Natural killer cell treated with Interleukin-12 subunit alpha and Interleukin-12 subunit beta and Interleukin-15 and Interleukin-18, amount 100 ng/mL, for 72 hours (primary cell): ENCODE measurements at places on chromosomes 13 and 19.

DNA sequence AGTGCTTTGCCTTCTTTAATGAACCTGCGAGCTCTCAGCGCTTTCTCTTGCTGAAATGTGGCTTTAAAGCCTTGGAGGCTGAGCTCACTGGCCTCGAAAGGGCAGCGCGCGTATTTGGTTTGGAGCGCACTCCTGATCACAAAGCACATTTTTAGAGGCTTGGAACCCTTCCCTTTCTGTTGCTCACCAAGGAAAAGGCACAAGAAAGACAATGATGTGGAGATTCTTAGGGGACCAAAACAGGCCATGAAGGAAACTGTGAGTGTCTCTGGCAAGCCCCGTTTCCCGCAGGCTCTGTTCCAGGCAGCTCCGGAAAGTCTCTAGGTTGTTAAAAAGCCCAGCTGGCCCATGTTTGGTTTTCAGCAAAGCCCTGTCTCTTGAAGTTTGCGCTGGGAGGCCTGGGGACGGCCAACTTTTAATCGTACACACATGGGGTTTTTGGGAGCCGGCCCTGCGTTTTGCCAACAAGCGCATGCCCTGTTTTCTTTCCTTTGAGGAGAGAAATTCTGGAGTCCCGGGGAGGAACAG, 9.4 kb upstream of the SPC24 start:
- no peaks in the 10 kb centered on the region for H3K36me3 ChIP-seq
- H3K27ac ChIP-seq: no peak overlapping the region
- no peak overlapping the region for H3K4me3 ChIP-seq
- no peak for DNase-seq

DNA sequence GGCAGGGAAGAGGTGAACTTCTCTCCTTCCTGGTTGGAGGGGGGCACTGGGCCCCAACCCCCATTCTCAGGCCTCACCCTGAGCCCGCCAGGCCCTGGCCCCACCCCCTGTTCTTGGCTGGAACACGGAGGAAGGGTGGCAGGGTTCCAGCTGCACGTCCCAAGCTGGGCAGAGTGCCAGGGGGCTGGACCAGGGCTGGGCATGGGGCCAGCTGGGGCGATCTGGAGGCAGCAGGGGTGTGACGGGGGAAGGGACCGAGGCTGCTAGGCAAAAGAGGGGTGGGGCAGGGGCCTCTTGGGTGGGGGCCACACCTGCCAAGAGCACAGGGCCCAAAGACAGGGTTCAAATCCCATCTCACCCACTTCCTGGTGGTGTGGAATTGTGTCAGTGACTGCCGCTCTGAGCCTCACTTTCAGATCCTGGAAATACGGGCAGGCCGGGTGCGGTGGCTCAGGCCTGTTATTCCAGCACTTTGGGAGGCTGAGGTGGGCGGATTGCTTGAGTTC, 2.2 kb downstream of the HIF3A start:
- peaks cover 25% of the 10 kb centered on the region for H3K27me3 ChIP-seq
- no peaks in the 10 kb centered on the region for H3K4me1 ChIP-seq
- H3K4me3 ChIP-seq: no peak overlapping the region
- no peaks in the 10 kb centered on the region for H3K36me3 ChIP-seq
- DNase-seq: no peak

DNA sequence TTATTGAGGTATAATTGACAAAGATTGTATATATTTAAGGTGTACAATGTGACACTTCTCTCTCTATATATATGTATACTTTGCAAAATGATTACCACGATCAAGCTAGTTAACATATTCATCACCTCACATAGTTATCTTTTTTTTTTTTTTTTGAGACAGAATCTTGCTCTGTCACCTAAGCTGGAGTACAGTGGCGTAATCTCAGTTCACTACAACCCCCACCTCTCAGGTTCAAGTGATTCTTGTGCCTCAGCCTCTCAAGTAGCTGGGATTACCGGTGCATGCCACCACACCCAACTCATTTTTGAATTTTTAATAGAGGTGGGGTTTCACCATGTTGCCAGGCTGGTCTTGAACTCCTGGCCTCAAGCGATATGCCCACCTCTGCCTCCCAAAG, 3.7 kb downstream of the ZSCAN4 start:
- H3K4me3 ChIP-seq: no peak overlapping the region
- H3K27ac ChIP-seq: no peak overlapping the region
- DNase-seq: no peak
- H3K36me3 ChIP-seq: peaks cover 15% of the 10 kb centered on the region
- no peaks in the 10 kb centered on the region for H3K4me1 ChIP-seq

DNA sequence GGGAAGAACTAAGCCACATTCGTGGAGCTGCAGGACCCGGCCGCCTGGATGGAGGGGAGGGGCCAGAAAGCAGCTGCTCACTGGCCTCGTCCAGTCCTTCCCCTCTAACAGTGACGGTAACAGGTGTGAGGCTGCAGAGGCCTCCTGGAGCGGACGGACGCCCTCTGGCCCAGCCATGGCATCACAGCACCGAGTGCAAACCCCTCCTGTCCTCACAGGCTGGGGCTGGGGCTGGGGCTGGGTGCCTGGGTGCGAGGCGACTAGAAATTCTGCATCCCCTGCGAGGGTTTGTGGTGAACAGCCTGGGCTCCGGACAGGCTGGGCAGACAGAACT, 3.6 kb downstream of the MICOS13 start:
- no peaks in the 10 kb centered on the region for H3K27me3 ChIP-seq
- H3K27ac ChIP-seq: no peak overlapping the region
- H3K4me1 ChIP-seq: peaks cover 19% of the 10 kb centered on the region
- H3K4me3 ChIP-seq: no peak overlapping the region
- no peak for DNase-seq
- no peaks in the 10 kb centered on the region for H3K36me3 ChIP-seq

DNA sequence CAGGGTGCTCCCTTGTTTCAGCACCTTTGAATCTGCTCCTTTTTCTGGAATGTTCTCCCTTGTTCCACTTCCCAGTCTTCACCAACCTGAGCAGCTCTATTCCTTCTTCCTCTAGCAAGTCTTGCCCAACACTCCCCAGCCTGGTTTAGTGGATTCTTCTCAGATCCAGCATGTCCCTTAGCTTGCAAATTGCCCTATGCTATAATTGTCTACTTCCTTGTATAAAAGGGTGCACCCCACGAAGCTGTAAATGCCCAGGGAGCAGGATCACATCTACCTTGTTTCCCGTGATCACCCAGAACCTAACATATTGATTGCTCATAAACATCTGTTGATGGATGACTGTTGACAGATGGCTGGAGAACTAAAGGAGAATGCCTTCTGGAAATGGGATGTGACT, 93.2 kb upstream of the C1QTNF9B start:
- H3K4me1 ChIP-seq: peaks cover 7% of the 10 kb centered on the region
- H3K4me3 ChIP-seq: no peak overlapping the region
- no peaks in the 10 kb centered on the region for H3K36me3 ChIP-seq
- H3K27ac ChIP-seq: no peak overlapping the region

DNA sequence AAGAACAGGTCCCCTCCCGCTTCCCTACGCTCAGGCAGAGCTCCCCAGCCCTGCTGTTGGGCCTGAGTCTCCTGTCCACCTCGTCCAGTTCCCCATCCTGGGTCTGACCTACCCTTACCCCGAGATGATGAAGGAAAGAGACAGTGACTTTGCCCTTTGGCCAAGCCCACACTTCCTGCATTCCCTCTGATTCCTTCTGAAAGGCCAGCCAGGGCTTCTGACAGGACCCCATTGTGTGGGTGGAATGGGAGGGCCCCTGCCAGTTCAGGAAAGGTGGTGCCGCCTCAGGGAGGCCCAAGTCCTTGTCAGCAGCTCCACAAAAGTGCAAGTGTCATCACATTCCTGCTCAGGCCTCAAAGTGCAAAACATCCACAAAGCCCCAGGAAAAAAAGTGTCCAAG, 177.8 kb downstream of the PAN3 start:
- H3K36me3 ChIP-seq: no peaks in the 10 kb centered on the region
- no peak for DNase-seq
- no peak overlapping the region for H3K4me3 ChIP-seq

DNA sequence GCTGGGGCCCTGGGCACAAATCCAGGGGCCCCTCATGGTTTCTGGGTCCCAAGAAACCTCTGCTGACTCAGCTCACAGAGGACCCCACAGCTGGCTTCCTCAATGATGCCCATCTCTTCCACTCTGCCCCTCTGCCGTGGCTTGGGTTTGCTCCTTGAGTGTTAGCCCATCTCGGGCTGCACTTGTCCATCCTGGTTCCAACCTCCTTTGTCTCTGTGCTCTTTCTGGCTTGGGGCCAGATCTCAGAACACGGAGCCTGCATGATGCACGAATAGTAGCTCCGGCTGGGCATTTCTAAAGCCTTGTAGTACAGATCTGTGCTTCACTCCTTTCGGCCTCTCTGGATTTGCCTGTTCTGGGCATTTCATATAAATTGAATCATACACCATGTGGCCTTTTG, 53.8 kb downstream of the F2RL3 start:
- no peak for DNase-seq
- no peaks in the 10 kb centered on the region for H3K4me1 ChIP-seq
- H3K36me3 ChIP-seq: no peaks in the 10 kb centered on the region
- H3K27me3 ChIP-seq: no peaks in the 10 kb centered on the region

DNA sequence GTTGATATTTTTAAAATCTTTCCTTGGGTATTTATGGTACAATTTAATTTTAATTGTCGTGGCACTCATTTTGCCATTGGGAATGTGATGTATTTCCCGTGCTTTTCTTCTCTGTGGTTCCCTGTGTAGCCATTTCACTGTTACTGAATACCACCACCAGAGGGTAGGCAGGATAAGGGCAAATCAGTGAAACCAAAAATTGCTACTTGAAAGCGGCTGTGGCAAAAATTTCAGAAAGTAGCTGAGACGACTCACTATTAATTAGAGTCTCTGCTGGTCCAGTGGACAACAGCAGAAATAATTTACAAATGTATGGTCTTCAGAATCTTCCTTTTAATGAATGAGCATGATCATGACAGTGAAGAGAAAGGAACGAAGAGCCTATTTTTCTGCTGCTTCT, 34.4 kb upstream of the MIR17HG start:
- H3K27me3 ChIP-seq: peaks cover 7% of the 10 kb centered on the region
- H3K27ac ChIP-seq: peak overlapping the region; percentile 43
- DNase-seq: no peak
- peaks cover 22% of the 10 kb centered on the region for H3K4me1 ChIP-seq
- no peaks in the 10 kb centered on the region for H3K36me3 ChIP-seq

DNA sequence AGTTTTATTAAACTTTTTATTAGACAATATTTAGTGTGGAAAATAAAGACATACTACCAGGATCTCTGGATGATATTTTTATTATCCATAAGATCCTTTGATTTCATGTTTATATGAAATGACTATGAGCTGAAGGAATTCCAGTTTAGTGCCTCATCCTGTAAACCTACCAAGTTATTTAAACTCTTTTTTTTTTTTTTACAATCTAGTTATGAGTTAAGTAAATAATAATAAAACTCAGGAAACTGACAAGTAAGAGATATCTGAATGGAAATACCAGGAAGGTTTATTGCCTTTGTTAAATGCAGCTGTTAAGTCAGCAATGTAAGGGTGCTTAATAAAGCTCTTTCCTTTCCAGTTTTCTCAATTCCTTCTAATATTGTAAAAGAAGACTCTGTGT, 53.9 kb downstream of the RXFP2 start:
- DNase-seq: no peak
- no peak overlapping the region for H3K4me3 ChIP-seq
- no peak overlapping the region for H3K27ac ChIP-seq
- no peaks in the 10 kb centered on the region for H3K4me1 ChIP-seq

DNA sequence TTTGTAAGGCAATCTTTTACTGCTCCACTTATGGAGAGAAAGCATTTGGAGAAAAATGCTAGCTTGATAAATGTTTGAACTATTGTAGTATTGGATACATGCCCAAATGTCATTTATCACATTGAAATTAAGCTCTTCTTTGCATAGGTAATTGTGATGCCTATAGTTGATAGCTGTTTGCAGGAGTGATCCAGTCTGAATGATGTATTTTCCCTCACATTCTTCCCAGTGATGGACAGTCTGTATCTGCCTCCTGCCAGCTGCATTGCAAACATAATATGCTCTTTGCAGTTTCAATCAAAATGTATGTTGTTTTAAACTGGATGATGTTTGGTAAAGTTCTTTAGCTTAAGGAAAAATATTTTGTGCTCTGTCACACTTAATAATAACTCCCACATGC, 89.8 kb downstream of the EDNRB start:
- H3K4me1 ChIP-seq: no peaks in the 10 kb centered on the region
- no peak overlapping the region for H3K27ac ChIP-seq
- H3K4me3 ChIP-seq: no peak overlapping the region
- DNase-seq: no peak
- peaks cover 13% of the 10 kb centered on the region for H3K27me3 ChIP-seq

GRCh38 chr13:38686577-38687245, at the start of gene FREM2:
Gene FREM2 (plus strand): TSS chr13:38687077. CDS start chr13:38687345, 268 bp downstream.
- H3K4me3 ChIP-seq: no peak within 1 kb of the TSS
- H3K27ac ChIP-seq: no peak within 1 kb of the TSS
- DNase-seq: no peak
- peaks cover 10% of the 10 kb centered on the region for H3K27me3 ChIP-seq
- H3K4me1 ChIP-seq: no peaks in the 10 kb centered on the region
- no peaks in the 10 kb centered on the region for H3K36me3 ChIP-seq
